CD4-positive, alpha-beta T cell treated with Interleukin-17A for 4 hours (primary cell): ENCODE measurements at places on chromosomes 5 and 9.

- DNase-seq: no peak
Measured at GRCh38 chr5:76642390-76643040, 19.3 kb upstream of the F2RL2 start.

GRCh38 chr5:132369474-132370180, at the start of gene SLC22A5:
SLC22A5 (plus strand) TSS chr5:132369710; CDS start chr5:132369973, 263 bp downstream.
- DNase-seq: peak; percentile 80

- no peak for DNase-seq
Measured at GRCh38 chr5:165138236-165138635, 1632.8 kb downstream of the MAT2B start.

- DNase-seq: no peak
Measured at GRCh38 chr5:2238732-2239131, 356.0 kb upstream of the IRX4 start.

DNA sequence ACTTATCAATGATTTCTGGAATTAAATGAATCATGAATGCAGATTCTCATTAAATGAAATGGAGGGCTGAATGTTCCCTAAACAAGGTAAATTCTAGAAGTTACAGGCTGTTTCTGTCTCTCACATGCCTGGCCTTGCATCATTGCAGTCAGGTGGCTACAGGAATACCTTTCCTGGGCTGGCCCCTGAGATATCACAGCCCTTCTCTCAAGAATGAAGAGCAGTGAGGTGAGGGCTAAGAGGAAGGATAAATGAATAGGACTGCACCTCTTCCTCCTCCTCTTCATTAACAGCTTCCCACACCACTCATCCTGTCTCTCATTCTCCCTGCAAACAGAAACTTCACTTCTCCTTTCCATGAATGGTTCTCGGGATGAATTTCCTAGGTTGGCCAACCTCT, 22.5 kb downstream of the ARHGEF28 start:
- DNase-seq: no peak

DNA sequence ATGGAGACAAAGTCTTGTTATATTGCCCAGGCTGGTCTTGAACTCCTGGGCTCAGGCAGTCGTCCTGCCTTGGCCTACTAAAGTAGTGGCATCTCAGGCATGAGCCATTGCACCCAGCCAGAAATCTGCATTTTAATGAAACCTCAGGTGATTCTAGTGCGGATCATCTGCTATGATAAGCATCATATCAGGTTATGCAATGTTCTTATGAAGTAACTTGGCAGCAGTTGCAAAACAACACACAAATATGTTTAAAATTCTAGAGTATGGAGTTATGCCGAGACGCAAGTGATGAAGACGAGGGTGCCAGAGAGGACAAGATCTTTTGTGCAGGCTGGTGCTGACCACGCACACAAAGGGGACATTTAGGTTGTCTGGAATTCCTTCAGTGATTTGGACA, 153.2 kb upstream of the MEF2C start:
- no peak for DNase-seq

GRCh38 chr9:126956917-126957686, 42.5 kb downstream of the RALGPS1 start:
- DNase-seq: no peak

GRCh38 chr9:96417661-96418082, 498 bp downstream of the ZNF367 start:
- no peak for DNase-seq

- DNase-seq: no peak
Measured at GRCh38 chr5:102453716-102454115, 45.1 kb downstream of the SLCO6A1 start.

- DNase-seq: no peak
Measured at GRCh38 chr9:86500667-86501435, 146.6 kb upstream of the TUT7 start.

DNA sequence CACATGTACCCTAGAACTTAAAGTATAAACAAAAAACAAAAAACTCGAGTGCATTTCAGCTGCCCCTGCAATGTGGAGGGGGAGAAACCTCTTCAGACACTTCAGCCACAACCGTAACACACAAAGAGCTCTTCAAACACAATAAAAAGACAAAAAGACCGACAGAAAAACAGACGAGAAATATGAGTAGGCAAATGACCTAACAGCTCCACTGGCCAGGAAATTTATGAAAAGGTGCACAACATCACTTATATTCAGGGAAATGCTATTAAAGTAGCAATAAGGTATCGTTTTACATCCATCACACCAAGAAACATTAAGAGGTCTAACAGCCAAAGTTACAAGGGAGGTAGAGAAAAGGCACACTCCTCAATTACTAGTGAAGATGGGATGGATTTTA, 6.2 kb downstream of the ZBED3 start:
- DNase-seq: no peak

GRCh38 chr5:82704381-82704780, 372.8 kb downstream of the TMEM167A start:
- no peak for DNase-seq

DNA sequence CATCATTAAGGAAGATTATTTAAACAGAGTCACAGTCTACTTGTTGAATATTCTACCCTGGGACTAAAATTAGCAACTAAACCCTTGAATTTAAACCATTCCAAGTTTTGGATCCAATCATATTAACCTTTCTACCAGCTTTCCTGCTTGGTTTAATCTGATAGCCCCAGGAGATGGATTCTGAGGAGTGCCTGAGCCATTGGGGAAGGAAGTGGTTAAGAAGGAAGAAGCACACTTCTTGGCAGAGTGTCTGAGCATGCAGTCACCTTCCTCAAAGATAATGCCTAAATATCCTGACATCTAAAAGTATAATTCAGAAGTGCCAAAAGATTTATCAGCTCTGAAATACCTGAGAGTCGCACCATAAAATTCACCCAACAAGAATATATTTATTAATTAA, 74.1 kb upstream of the SNCAIP start:
- DNase-seq: no peak

DNA sequence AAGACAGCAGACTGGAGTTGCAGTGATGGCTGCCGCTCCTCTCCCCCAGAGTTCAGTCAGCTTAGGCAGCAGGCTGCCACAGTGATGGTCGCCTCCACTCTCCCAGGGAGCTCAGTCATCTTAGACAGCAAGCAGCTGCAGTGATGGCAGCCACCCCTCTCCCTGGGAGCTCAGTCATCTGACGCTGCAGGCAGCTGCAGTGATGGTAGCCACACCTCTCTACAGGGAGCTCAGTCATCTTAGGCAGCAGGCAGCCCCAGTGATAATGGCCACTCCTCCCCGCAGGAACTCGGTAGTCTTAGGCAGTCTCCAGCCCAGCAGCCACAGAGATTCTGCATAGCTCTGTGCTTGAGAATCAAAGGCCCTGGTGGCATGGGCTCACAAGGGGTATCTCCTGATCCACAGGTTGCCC, 582.7 kb downstream of the DTWD2 start:
- no peak for DNase-seq

- DNase-seq: no peak
Measured at GRCh38 chr9:806285-807156, 35.0 kb upstream of the DMRT1 start.

GRCh38 chr9:77023726-77024125, 4.3 kb downstream of the FOXB2 start:
- DNase-seq: no peak

- no peak for DNase-seq
Measured at GRCh38 chr5:138989720-138990119, 114.6 kb upstream of the LRRTM2 start.

- DNase-seq: no peak
Measured at GRCh38 chr5:139838381-139839197, 43.0 kb downstream of the PSD2 start.

GRCh38 chr5:100840370-100840769, 62.7 kb downstream of the ST8SIA4 start:
- DNase-seq: peak; percentile 9

DNA sequence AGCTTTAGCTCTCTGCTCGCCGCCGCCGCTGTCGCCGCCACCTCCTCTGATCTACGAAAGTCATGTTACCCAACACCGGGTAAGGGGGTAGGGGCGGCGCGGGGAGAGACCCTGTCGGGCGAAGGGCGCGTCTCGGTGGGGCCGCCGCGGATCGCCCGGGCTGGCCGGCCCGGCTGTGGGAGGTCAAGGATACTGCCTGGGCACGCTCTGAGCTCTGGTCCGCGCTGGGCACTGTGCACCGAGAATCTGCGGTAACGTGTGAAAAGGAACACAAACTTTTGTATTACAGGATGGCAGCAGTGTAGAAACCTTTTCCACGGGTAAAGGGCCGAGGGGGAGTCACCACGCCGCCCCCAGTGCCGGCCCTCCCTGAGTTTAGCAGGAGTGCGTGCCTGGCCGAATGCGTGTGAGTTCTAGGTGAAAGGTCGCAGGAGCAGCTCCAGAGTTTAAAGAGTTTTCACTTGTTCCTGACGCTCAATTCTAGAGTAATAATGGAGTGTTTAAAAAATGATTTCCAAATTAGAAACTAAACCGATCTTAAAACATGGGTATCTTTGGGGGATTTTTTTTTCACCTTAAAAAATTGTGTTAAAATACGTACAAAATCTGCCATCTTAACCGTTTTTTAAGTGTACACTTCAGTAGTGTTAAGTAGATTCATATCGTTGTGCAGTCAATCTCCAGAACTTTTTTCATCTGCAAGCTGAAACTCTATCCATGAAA, at the start of gene HSDL2:
Gene HSDL2, plus strand, starts transcription at position 7 of the 723 bp plus-strand sequence. Its CDS starts 56 bp downstream, at position 63.
- peak; percentile 37 for DNase-seq

- DNase-seq: no peak
Measured at GRCh38 chr5:51397996-51398395, 14.7 kb downstream of the ISL1 start.

- DNase-seq: no peak
Measured at GRCh38 chr9:37441776-37442370, 19.4 kb downstream of the GRHPR start.

DNA sequence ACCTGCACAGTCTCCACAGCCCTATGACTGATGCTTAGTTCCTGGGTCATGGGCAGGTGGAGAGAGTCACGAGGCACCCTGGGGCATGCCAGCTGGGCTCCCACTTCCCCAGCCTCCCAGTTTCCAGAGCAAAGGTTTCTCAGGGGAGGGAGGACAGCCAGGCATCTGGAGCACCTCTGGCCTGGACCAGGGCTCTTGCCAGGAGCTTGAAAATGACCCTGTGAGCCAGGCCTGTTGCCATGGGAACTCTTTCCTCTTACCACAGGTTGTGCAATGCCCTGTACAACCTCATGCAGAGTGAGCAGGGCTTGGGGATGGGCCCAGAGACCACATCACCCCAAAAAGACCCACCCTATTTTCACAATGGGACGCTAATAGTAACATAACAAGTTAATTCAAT, 113.1 kb downstream of the PSD2 start:
- no peak for DNase-seq

- DNase-seq: no peak
Measured at GRCh38 chr5:3325972-3326840, 269.4 kb upstream of the IRX1 start.

DNA sequence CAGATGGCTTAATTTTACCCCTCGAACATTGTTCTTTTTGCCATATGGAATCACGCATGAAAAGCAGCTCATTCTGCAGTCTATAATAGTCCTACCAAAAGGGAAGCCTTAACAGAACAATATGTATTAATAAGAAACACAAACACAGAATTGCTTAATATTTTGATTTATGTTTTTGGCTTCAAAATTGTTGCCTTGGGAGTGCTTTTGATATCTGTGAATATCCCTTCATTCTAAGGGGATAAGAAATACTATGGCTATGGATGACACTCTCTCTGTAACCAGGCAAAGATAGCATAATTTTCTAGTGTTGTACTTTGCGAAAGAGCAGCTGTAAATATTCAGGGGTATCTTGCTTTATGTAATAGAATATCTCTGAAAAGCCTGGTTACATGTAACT, 26.3 kb upstream of the CFAP95 start:
- no peak for DNase-seq

DNA sequence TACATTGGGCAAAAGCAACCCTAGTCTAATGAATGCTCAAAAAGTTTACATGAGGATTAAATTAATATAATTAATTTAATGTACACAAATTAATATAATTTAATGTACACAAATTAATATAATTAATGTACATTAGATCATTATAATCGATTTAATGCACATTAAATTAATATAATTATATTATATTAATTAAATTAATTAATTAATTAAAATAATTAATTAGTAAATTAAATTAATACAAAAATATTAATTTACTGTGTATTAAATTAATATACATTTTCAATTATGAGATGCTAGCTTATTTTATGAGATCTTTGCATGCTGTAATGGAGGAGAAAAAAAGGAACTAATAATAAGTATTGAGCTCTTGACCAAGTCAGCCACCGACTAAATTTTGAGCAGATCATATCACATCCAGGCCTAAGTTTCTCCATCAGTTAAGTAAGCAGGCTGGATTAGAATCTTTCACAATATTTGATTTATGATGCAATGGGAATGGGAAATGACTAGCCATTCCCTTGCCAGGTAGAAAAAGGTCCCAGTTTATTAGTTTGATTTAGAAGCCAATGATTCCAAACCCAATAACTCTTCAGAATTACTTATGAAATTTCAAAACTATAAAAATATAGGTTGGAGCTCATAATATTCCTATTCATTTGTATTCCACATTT, 533.4 kb upstream of the GRIA1 start:
- DNase-seq: no peak
